NCI-H526 (cell line): ENCODE measurements at places on chromosomes 5 and 9.

DNA sequence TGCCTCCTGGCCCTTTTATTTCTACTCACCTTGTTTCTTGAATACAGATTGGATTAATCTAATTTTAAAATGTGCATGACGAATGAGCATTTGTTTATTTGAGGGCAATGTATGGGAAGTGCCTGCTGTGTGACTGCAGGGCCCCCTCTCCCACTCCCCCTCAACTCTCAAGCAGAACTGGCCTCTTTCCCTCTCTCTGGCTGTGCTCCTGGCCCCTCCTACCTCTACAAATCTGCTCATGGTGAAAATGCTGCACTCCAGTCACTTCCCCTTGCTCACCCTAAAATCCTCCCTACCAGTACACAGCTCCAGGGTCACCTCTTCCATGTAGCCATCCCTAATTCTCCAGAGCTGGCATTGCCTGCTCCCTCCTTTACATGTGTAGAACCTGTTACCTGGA, 17.2 kb upstream of the NDST1 start:
- DNase-seq: no peak

DNA sequence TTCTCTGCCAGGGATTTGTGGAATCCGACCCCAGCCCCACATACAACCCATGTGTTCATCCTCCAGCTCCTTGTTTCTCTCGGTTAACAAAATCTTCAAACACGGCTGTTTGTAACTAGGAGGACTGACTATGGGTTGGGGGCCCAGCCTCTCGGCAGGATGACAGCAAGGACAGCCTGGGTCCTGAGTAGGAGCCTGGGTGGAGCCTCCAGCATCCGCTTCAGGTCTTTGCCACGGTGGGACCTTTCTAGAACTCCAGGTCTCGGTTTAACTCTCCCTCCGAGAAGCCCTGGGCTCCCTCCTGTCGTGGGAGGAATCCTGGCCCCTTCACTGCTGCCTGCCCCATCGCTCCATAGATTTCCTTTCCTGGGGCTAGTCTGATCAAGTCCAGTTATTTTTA, 248.5 kb downstream of the PBX3 start:
- no peak for DNase-seq

- peak; percentile 80 for DNase-seq
Measured at GRCh38 chr5:156914371-156914737, 48.7 kb downstream of the TIMD4 start.

DNA sequence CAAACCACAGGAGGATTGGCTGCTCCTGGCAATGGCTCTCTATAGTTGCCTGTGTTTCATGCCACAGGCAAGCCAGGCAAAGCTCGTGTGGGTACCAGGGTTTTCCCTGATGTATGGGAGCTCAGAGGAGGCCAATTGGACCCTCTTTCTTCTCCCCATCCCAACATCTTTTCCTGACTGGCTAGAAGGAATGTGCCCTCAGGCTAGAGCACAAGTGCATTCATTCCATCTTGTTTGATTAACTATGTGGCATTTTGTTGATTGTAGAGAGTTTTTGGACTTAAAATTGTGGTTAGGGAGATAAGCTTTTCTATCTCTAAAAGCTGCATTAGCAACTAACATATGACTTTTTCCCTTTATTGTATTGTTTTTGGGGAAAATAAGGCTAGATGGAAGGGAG, 561.3 kb downstream of the PSAT1 start:
- no peak for DNase-seq

- no peak for DNase-seq
Measured at GRCh38 chr5:39980056-39980455, 555.3 kb upstream of the DAB2 start.

DNA sequence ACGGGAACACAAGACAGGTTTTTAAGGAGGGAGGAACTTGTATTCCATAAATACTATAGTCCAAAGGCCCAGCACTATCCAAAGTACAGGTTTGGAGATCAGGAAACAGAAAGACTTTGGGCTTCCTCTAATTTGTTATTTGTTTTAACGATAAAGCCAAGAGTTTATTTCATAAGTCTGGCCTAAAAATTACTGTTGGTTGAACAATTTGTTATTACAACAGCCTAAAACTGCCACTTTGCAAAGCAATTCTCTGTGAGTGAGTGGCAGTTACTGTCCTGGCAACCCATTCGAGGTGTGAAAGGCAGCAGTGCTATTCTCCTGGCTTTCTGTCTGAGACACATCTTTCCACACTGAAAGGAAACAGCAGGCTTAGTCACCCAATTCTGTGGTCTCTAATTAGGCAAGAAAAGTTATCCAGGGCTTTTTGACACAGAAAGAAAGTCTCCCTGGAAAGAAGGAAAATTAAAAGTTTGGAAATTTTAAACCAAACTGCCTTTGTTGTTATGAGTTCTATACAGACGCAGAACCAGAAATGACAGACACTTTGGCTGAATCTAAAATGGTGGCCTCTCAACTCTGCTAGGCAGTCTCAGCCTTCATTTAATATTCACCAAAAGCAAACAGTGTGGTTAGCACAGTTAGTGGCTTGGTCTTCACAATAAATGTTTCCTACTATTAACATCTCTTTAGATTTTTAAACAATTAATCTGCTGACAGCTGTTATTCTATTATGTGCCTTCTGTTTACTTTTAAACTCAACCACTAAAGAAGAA, 33.9 kb downstream of the PSMB7 start:
- no peak for DNase-seq

- peak; percentile 10 for DNase-seq
Measured at GRCh38 chr5:176573564-176574296, 24.6 kb downstream of the CDHR2 start.

GRCh38 chr5:73420666-73421065, 27.9 kb downstream of the FOXD1 start:
- no peak for DNase-seq

DNA sequence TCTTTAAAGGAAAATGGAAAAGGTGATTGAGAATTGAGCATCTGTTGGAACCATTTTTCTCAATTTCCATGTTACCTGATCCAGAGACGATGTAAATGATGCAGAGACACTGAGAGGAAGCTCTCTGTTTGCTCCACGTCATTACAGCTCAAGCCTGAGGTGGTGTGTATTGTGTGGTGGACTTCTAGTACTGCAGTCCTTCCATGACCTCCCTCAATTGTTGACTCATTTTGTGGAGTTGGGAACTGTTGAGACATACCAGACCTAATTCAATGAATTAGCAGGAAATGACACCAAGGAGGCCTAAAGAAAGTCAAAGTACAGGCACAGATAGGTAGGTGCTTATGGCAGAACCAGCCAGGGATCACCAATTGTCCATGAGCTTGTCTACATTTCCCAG, 15.6 kb upstream of the LVRN start:
- DNase-seq: no peak

GRCh38 chr5:134411546-134412266, at the start of gene CDKN2AIPNL:
Gene CDKN2AIPNL, minus strand, starts transcription at chr5:134411881. Its CDS starts 27 bp downstream, at chr5:134411854.
- peak; percentile 89 for DNase-seq

GRCh38 chr5:143921525-143922311, 109.8 kb downstream of the HMHB1 start:
- DNase-seq: no peak

DNA sequence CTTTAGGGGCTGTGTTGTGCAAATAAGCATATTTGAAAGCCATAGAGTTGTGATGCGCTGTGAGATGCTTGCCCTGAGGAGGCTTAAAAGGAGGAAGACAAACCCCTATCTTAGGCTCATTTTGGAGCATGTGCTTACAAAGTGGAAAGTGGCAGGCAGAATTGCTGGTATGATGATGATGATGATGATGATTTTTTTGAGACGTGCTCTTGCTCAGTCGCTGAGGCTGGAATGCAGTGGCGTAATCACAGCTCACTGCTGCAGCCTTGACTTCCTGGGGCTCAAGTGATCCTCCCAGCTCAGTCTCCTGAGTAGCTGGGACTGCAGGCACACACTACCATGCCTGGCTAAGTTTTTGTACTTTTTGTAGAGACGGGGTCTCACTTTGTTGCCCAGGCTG, 1.7 kb downstream of the CNOT8 start:
- no peak for DNase-seq

DNA sequence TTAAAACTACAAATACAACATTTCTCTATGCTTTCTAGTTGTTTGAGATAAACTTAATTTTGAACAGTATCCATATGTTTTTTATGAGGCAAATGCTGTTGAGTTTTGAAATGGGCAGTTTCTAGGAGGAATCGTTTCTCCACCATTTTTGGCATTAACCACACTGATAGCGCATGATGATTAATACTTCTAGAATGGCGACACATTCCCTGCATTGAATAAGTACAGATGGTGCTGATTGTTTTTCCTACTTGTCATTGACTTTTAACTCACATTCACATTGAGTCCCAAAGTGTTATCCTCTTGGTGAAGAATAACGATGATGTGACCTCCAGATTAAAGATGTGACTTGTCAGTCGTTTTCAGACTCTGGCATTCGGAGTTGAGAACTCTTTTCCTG, 6.5 kb upstream of the CCDC192 start:
- DNase-seq: no peak

DNA sequence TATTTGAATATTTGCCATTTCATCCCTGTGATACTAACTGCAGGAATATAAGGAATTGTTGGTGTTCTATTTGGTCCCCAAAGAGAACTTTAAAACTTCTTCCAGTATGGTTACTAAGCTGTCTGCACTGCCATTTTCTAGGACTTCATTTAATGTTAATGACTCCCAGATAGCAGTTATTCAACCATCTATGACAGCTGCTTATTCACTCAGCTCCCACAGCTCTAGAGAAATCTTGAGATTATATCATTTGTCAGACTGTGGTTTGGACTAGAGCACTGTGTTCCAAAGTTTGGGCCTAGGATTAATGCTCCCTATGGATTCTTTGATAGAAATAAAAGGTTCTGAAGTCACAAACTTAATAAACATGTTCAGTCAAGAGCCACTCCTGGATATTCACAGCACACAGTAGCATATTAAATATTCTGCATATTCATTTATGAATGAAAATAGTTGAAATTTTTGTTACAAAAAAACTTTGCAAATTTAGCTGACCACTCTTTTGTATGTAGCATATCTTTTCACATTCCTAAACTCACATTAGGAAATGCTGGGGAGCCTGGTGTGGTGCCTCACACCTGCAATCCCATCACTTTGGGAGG, 173.7 kb downstream of the NFIB start:
- DNase-seq: no peak

- no peak for DNase-seq
Measured at GRCh38 chr5:125536582-125536981, 790.1 kb upstream of the ZNF608 start.

GRCh38 chr9:87086221-87086818, 139.0 kb upstream of the GAS1 start:
- no peak for DNase-seq

- no peak for DNase-seq
Measured at GRCh38 chr5:119966028-119966427, 336.7 kb downstream of the FAM170A start.

DNA sequence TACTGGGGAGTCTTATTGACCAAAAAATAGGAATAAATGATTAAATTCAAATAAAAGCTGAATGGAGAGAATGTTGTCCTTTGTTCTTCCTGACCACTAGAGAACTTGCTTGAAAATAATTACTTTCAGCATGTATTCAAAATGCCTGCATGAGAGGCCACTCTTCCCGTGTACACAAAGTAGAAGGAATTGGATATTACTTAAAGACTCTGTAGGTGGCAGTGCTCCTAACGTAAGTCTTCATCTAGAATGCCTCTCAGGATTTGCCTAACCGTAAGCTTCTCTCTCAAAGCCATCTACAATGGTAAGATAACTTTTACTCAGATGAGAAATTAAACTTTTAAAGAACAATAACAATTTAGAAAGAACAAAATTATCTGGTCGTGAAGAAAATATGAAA, 620.0 kb upstream of the CCNG1 start:
- no peak for DNase-seq

GRCh38 chr5:60611099-60611740, 88.7 kb downstream of the DEPDC1B start:
- DNase-seq: no peak

- DNase-seq: peak; percentile 66
Measured at GRCh38 chr9:1429297-1429696, 379.1 kb downstream of the DMRT2 start.

GRCh38 chr5:93941897-93942296, 200.5 kb upstream of the POU5F2 start:
- DNase-seq: no peak

GRCh38 chr5:145509336-145510136, 325.6 kb downstream of the PRELID2 start:
- no peak for DNase-seq

DNA sequence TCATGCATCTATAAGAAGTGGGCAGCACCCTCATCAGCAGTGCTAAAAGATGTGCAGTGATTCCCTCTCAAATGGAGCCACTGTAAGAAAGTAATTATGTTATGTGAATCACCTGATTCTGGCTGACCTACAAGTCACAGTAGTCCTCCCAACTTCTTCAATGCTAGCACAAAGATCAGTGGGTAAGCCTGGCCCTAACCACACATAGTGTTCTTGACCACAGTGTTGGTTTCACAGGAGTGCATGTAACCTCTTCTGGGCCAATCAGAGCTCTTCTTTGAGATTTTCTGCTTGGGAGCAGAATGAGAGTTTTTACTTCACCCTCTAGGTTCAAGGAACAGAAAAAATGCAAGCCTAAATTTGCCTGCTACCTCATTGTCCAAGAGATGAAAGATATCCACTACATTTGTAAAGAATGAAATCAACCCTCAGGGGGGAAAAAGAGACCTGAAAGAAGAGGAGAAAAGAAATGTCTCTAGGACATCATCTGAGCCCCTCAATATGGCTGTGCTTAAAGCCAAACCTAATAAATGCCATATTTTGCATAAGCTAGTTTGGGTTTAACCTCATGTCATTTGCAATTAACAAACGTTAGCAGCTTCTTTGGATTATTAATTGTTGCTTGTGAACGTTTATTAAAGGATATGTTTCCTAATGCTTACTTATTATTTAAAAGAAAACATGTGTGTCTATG, 65.3 kb upstream of the ADRB2 start:
- no peak for DNase-seq

- DNase-seq: no peak
Measured at GRCh38 chr9:84917366-84918070, 248.0 kb downstream of the NTRK2 start.

- no peak for DNase-seq
Measured at GRCh38 chr9:126151686-126152134, 174.9 kb upstream of the MVB12B start.

GRCh38 chr9:79015951-79016350, 555.8 kb upstream of the TLE4 start:
- DNase-seq: no peak

DNA sequence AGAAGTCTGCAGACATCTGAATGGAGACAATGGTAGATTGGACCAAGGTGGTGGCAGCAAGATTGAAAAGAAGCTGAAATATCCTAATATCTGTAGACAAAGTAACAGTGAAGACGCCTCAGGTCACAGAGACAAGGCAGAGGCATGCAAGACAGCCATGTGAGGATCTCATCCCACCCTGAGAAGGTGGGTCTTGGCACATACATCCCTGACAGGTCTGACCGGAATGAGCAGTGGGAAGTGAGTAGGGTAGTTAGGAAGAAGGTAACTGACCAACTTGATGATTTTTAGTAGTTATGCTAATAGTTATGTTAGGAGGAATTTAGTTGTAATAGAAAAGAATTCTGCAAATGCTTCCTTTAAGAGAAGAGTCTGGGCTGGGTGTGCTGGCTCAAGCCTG, 229.6 kb downstream of the NDUFS4 start:
- no peak for DNase-seq
